ENCODE measurements at places on chromosomes 2 and 18.

DNA sequence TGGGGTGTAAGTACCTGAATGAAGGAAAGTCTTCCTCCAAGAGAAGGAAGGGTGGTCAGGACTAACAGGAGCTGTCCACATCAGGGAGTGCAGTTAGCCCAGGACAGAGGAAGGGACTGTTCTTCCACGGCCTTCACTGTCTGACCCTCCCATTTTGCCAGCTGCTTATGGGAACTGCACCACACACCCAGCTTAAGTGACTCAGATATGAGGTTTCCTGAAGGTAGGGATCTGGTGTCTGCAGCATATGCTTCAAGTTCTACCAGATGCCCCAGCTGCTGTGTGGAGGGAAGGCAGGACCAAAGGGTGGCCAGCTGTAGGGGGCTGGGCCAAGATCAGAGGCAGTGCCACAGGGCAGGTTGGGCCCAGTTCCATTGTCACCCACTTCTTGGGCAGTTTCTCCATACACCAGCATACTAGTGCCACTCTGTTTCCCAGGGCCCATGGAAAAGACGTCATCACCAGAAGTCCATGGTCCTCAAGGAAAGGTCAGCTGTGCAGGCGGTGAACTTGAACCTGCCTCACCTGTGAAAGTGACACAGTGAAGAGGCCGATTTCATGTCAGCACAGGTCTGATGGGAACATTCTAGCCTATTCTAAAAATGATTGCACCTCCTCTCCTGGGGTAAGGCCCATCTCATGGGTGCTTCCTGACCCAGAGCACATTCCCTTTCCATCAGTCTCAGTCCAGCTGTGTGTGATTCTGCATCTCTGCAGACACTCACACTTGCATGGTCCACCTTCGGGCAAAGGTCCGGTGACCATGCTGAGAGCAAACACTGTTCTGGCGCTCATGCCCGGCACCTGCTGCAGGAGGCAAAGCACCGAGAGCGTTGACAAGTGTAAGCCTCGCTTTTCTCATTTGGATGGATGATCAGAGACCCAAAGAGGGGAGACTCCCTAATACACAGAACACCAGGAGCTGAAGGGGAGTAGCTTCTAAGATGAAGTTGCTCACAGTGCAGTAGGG is 68.0 kb downstream of the ACAA2 start:
- no peak for DNase-seq

DNA sequence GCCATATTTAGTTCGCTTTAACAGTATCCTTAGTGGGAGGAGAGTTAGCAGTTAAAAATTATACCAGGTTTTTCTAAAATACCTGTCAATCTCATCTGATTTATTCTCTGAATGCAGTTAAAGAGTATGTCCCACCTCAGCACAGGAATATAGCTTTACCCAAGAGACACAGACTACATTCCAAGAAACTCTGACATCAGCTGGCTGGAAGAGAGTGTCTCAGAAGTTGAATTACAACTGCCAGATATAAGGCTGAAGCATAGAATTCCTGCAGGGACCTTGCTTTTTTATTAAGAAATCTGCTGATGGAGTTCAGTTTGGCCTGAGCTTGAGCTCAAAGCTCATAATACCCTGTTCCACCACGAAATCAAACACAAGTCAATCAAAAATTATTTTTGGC is 25.4 kb upstream of the CNTNAP5 start:
- no peak for DNase-seq

DNA sequence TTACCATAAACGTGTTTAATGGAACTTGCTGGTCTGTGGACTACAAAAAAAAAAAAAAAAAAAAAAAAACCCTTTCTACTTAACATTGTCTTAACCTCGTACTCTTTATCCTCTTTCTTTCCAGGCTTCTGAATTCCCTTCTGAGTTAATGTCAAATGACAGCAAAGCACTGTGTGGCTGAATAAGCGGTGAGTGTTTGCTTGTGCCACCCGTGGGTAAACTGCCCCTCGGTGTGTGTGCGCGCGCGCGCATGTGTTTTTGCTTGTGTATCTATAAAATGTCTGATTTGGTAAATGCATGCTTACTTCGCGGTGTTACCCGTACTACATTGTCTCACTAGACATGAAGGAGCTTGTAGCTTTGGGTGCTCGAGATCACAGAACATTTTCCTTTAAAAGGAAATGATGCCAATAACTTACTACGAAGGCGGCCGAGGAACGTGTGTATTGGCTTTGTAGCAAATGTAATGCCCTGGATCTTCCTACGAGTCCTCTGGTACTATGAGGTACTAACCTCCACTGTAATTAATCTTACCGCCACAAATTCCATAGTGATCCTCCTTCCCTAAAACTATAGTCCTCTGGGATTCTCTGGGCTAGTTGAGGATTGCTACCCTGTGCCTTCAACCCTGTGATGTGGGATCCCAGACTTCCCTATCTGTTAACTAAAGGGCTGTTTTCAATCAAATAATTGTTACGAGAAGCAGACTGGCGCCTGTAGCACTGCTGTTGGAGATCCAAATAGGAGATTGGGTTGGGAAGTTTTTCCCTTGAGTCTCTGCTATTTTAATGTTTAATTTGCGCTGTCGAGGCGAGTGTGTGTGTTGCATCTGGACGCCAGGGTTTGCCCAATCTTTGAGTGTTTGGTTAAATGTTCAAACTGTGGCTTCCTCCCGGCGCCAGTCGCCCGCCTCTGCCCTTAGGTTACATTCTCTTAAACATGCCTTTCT is 1.1 kb downstream of the ID2 start:
- no peak for DNase-seq

DNA sequence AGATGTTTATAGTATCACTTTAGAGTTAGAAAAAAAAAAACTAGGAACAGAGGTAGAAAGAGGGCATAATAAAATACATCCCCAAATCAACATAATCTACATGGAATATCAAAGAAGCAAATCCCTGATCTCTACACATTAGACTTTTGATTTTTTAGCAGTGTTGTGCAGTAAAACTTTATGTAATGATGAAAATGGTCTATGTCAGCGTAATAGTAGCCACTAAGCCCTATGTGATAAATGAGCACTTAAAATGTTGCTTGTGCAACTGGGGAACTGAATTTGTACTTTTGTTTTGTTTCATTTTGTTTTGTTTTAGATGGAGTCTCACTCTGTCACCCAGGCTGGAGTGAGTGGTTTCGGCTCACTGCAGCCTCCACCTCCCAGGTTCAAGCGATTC is 36.3 kb downstream of the LNPK start:
- no peak for DNase-seq

DNA sequence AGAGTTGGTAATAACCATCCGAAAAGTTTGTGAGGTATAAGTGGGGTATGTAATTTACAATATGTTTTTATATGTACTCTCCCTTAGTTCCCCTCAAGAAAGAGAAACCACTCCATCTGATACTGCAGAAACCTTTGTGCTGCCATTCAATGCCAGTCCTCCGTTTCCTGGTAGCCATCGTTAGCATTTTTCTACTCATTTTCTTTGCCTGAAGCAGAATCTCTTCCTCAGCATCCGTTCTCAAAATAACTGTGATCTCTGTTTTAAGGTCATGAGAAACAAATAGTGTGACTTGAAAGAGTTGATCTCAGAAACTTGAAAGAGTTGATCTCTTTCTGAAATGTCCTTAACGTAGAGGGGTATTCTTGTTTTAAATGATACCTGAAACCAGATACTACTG is 996 bp downstream of the PTCD3 start:
- no peak for DNase-seq

DNA sequence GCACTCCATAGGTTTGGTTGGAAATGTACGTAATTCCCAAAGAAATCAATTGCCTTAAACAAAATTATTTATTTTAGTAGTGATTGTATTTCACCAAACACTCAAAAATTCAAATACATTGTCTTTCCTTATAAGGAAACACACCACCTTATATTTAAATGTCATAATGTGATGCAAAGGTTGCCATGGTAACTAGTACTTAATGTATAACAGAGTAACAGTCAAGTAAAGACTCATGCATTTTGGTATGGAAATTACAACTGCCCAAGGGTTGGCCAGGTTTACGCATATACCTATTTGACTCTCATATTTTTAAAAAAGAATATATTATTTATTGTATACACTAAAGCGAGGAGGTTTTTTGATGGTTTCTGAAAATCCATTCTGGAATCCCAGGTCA is 231.2 kb downstream of the TCF4 start:
- no peak for DNase-seq

GRCh38 chr2:170598067-170598395 is 117.1 kb upstream of the SP5 start:
- DNase-seq: no peak

GRCh38 chr18:49247781-49248180 is 212.7 kb downstream of the DYM start:
- DNase-seq: no peak

- no peak for DNase-seq
Measured at GRCh38 chr18:44771956-44772917, 91.5 kb downstream of the SETBP1 start.

DNA sequence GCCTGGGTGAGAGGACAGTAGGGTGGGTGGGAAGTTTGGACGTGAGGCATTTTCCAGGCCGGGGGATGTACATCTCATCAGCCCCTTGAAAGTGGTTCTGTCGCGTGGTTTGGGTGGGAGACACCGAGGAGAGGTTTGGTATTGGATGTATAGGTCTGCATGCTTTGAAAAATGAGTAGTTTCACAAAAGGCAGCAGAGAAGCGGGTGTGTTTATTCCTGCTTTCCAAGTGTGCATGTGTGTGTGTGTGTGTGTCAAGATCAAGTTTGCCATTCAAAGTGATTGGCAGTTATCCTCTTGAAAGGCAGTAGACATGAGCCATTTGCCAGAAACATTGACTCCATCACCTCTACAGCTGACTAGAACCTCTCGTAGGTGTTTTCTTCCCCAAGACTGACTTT is 423.1 kb upstream of the POU3F3 start:
- no peak for DNase-seq

DNA sequence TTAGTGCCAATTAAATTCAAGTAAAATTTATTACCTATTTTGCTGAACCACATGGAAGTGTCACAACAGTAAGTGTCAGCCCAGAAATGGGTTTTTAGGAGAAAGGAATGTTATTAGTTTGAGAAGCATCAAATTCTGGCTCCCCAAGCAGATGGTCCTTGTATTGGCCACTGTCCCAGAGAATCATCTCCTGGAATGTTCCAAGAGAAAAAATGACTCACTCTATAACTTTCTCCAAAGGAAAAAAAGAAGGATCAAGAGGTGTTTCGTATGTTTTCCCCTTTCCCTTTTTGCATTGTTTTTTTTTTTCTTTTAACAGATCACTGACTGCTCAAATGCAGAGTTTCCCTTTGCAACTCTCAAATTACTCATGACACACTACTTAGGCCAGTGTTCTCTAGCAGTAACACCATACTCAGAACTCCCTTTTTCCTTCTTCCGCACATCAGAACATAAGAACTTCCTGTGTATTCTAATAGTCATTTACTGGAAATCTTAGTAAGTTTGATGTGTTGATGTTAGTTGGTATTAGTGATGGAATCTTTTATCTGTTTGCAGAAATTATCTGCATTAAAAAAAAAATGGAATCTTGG is 390.3 kb downstream of the GPD2 start:
- DNase-seq: peak; percentile 30

DNA sequence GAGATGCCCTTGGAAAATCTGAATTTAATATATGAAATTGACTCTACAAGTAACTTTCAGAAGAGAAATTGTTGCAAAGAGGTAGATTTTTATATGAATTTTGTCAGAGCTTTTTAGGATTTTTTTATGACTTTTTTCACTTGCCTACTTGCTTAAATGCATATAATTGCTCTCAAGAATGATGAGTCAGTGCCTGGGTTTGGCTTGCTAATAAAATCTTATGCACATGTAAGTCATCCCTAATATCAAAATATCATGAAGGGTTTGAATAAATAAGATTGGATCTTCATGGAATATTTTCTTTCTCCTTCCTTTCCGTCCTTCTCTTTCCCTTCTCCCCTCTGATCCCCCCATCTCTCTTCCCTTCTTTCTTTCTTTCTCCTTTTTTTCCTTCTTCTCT is 354.1 kb downstream of the TXNL1 start:
- DNase-seq: no peak

DNA sequence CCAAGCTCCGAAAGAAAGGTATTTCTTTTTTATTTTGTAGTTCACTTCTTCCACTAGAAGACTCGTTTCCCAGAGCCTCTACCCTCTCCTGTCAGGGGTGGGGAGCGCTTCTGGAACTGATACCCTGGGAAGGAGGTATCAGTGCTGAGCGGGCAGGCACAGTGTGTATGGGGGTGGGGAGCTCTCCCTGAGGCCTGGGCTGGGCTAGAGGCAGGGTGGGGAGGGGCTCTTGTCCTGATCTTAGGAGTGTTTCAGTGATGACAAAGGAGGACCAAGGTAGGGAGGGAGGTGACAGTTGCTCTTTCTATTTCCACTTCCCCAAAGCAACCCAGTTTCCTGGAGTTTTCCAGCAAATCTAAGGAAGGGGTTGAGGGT is 65.4 kb downstream of the ARHGAP25 start:
- DNase-seq: no peak

DNA sequence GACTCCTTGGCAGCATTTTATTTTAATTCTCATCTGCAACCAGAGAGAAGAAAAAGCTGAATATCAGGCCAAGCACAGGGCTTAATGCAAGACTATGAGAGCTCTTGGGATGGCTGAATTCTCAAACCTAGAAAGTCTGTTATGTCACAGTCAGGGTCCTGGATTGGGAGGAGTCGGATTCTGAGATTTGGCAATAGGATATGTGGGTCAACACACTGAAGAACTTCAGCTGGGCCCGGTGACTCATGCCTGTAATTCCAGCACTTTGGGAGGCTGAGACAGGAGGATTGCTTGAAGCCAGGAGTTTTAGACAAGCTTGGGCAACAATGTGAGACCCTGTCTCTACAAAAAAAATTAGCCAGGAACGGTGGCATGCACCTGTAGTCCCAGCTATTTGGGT is 102.4 kb downstream of the COL3A1 start:
- no peak for DNase-seq

DNA sequence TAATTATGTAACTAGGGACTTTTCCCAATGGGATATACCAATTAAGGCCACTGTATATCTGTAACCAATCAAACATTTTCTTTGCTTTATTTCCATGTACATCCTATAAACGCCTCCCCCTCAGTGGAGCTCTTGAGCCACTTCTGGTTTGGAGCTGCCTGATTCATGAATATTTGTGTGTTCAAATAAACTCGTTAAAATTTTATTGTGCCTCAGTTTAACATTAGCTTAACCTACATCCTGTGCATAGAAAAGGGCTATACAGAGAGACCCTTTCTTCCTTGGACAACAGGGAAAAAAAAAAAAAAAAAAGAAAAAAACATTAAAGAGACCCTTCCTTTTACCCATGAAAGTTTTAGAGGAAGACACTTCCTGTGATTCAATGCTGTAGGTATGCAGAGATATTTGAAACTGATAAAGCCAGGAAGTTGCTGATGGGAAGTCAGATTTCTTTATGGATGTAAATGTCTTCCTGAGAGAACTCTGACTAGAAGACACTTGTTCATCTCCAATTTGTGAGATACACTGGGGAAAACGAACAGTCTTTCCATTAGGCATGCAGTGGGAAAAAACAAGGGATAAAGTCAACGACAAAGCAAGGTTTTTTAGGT is 614.6 kb upstream of the SOX11 start:
- peak; percentile 18 for DNase-seq

DNA sequence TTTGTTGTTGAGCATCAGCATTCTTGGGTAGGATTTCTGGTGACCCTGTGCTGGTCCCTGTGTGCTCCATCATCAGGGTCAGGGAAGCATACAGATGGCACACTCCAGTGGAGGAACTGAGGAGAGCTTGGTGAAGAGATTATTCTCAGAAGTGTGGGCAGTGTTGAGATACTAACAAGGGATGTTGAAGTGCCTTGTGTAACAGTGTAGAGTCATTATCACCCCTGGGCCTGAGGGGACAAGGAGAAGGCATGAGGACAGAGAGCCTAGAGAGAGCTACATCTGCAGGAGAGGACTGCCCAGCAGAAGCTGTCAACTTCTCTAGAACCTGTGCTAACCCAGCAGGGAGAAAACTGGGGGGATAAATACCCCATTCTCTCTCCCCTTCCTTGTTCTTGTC is 189.0 kb downstream of the PLCL1 start:
- DNase-seq: no peak
